ENCODE measurements at places on chromosomes 16 and 17.

DNA sequence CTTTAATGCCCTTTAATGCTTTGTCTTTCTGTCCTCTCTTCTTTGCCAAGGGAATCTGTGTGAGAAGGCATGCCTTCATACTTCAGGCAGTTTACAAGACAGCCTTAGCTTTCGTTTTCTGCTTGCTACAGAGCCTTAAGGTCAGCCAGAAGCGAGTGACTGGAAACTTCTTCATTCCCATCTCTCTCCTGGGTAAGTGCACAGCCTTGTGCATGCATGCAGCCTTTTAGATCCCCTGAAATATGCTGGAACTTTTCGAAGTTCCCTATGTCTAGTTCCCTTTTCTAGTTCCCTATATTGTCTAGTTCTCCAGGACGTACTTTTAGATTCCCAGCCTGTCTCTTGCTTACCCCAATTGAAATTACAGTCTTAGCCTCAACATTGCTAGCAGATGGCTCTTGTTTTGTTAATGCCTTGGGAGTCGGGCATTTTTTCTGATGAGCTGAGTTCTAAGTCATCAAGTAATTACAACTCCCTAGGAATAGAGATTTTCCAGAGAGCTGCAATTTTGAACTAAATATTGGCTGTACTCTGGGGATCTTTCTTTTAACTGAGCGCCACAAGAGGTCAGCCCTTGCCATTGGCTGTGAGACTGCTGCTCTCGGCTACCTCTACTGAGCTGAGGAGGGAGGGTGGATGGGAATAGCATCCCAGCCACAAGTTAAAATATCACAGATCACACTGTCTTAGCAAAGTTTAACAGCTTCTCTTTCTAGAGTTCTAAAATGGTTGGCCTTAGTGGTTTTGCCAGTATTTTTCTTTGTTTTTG is 22.7 kb upstream of the PPM1D start:
- peak; percentile 66 for DNase-seq

GRCh38 chr16:66886914-66887313 is 6.6 kb downstream of the PDP2 start:
- no peak for DNase-seq

- DNase-seq, result no peak
Measured at GRCh38 chr17:73834684-73835343, 190.6 kb upstream of the SDK2 start.

- no peak for DNase-seq
Measured at GRCh38 chr16:27767971-27768591, 218.1 kb downstream of the KATNIP start.

GRCh38 chr17:81803728-81804558 is at the start of gene GCGR:
Gene GCGR (plus strand): TSS chr17:81804150. CDS start chr17:81809019, 4,869 bp downstream.
- DNase-seq, result no peak

DNA sequence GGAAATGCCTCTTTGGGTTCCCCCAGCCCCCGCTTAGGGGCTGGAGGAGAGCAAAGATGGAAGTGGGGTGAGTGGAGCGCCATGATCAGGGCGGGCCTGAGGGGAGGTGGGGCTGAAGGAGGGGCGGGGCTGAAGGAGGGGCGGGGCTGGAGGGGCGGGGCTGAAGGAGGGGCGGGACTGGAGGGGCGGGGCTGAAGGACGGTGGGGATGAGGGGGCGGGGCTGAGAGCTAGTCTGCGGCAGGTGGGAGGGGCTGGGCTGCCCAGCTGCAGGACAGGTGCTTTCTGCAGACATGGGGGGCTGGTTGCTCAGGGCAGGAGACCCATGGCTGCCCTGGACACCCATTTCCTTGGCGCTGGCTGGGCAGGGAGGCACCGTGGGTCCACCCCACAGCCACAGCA is 39.1 kb upstream of the PABPN1L start:
- DNase-seq, result no peak

DNA sequence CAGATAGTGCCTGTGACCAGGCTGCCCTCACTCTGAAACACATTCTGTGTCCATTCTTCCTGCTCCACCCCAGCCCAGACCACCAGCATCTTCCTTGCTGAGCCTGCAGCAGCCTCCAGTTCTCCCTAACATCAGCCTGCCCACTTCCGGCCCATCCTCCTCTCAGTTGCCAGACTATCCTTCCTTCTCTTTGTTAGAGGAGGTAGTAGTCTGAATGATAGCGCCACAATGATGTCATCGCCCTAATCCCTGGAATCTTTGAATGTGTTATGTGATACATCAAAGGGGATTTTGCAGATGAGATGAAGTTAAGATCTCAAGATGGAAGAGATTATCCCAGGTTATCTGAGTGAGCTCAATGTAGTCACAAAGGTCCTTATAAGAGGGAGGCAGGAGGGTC is 3.2 kb upstream of the ZDHHC1 start:
- no peak for DNase-seq

GRCh38 chr17:4083187-4083586 is 59.6 kb downstream of the ZZEF1 start:
- no peak for DNase-seq

- peak; percentile 81 for DNase-seq
Measured at GRCh38 chr17:7004398-7005253, 7.8 kb upstream of the RNASEK start.

Data from kidney tubule cell (primary cell).